Memory B cell (primary cell): ENCODE measurements at places on chromosomes 1 and 21.

DNA sequence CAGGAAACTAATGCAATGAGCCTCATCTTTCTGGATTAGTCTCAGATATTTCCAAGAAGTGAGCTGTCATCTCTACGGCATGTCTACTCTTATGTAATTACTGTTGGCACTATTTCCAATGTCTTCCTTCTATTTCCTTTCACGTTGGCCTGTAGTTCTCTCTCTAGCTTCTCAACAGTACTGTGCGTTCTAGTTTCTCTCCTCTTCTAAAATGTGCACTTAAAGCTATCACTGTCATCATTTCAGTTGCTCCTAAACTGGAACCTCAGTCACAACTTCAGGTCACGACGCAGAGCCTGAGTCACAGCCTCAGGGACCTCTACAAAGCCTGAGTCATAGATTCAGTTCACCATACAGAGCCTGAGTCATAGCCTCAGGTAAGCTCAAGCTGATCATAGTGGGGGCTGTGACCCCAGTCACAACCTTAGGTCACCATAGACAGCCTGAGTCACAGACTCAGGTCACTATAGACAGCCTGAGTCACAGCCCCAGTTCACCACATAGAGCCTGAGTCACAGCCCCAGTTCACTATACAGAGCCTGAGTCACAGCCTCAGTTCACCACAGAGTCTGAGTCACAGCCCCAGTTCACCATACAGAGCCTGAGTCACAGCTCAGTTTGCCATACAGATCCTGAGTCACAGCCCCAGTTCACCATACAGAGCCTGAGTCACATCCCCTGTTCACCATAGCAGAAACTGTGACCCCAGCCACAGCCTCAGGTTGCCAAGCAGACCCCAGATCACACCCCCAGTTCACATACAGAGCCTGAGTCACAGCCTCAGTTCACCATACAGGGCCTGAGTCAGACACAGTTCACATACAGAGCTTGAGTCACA is 13.0 kb downstream of the WNT9A start:
- H3K4me3 ChIP-seq: no peak overlapping the region
- H3K27ac ChIP-seq: no peak overlapping the region
- no peaks in the 10 kb centered on the region for H3K36me3 ChIP-seq
- H3K4me1 ChIP-seq: no peaks in the 10 kb centered on the region
- H3K27me3 ChIP-seq: peaks cover 12% of the 10 kb centered on the region

GRCh38 chr21:42032266-42032665 is 22.1 kb upstream of the ZBTB21 start:
- H3K27me3 ChIP-seq: no peaks in the 10 kb centered on the region
- H3K4me3 ChIP-seq: no peak overlapping the region
- H3K27ac ChIP-seq: no peak overlapping the region
- no peak for DNase-seq
- peaks cover 2% of the 10 kb centered on the region for H3K36me3 ChIP-seq

GRCh38 chr1:150464422-150464826 is 22.8 kb upstream of the TARS2 start:
- no peak overlapping the region for H3K27ac ChIP-seq
- peak; percentile 71 for DNase-seq
- H3K27me3 ChIP-seq: no peaks in the 10 kb centered on the region
- peaks cover 4% of the 10 kb centered on the region for H3K4me1 ChIP-seq

GRCh38 chr1:44884746-44885145 is 41.7 kb upstream of the PTCH2 start:
- no peak for DNase-seq
- H3K36me3 ChIP-seq: peaks cover 48% of the 10 kb centered on the region
- no peak overlapping the region for H3K27ac ChIP-seq
- no peaks in the 10 kb centered on the region for H3K27me3 ChIP-seq

GRCh38 chr1:91171898-91172297 is 150.1 kb upstream of the ZNF644 start:
- no peaks in the 10 kb centered on the region for H3K4me1 ChIP-seq
- no peak overlapping the region for H3K27ac ChIP-seq
- H3K36me3 ChIP-seq: no peaks in the 10 kb centered on the region
- no peak for DNase-seq
- no peak overlapping the region for H3K4me3 ChIP-seq

- H3K4me3 ChIP-seq: no peak overlapping the region
- H3K4me1 ChIP-seq: no peaks in the 10 kb centered on the region
- DNase-seq: no peak
- H3K27me3 ChIP-seq: peaks cover 2% of the 10 kb centered on the region
Observed at GRCh38 chr1:171226747-171227370, 21.4 kb upstream of the FMO1 start.

- DNase-seq: no peak
- no peak overlapping the region for H3K27ac ChIP-seq
- H3K27me3 ChIP-seq: no peaks in the 10 kb centered on the region
- no peak overlapping the region for H3K4me3 ChIP-seq
- no peaks in the 10 kb centered on the region for H3K36me3 ChIP-seq
Observed at GRCh38 chr1:226424221-226425003, 16.5 kb upstream of the PARP1 start.
